ENCODE measurements at places on chromosomes 4 and X. TPM values are rescaled to one million over a fixed set of nuclear protein-coding genes. Genes with fewer than 3 reads are reported as not detected.

MCF2 gene
- 27.9 TPM for total RNA-seq

MAGEC1 gene
- total RNA-seq: not detected

- no peaks in the 10 kb centered on the region for H3K27me3 ChIP-seq
- H3K4me3 ChIP-seq: no peak overlapping the region
- H3K4me1 ChIP-seq: no peaks in the 10 kb centered on the region
- H3K36me3 ChIP-seq: no peaks in the 10 kb centered on the region
- no peak overlapping the region for H3K27ac ChIP-seq
Observed at GRCh38 chr4:177339477-177340374, 30.1 kb downstream of the NEIL3 start.

- H3K36me3 ChIP-seq: no peaks in the 10 kb centered on the region
- H3K4me1 ChIP-seq: no peaks in the 10 kb centered on the region
- no peak overlapping the region for H3K27ac ChIP-seq
- no peak overlapping the region for H3K4me3 ChIP-seq
Observed at GRCh38 chrX:22629105-22629725, 356.5 kb downstream of the CBLL2 start.

All from prostate gland (tissue), 2 donors.